Transverse colon (tissue), 4 donors: ENCODE measurements at places on chromosomes 3 and 15.

DNA sequence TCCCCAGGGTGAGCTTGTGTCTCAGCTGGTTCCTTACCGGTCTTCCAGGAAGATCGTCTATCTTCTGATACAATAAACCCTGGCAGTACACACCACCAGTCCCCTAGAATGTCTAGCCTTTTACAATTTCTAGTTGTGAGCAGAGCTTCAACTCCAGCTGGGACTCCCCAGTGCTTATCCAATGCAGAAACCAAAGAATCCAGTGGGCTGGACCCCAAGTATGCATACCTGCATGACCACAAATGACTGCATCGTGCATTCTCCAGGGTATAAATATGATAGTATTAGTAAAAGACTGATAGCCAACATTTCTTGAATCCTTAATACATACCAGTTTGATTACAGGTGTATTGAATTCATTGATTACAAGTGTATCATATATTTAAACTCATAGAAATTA lies 176.0 kb downstream of the SATB1 start:
- DNase-seq = no peak

DNA sequence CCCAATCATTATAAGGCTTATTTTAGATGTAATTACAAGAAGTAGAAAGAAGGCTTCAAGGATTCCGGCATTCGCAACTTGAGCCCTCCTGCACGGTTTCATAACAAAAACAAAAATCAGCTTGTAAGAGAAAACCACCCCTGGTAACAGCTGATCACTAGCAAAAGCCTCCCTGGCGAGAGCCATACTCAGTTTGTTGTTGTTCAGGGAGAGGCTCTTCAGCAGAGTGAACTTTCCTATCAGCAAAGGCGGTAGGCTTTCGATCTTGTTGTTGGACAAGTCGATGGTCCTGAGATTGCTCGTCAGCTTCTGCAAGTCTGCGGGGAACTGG lies 710 bp downstream of the LRRC57 start:
- no peak for DNase-seq

GRCh38 chr15:85326291-85326690 lies 54.1 kb upstream of the AKAP13 start:
- no peak for DNase-seq

DNA sequence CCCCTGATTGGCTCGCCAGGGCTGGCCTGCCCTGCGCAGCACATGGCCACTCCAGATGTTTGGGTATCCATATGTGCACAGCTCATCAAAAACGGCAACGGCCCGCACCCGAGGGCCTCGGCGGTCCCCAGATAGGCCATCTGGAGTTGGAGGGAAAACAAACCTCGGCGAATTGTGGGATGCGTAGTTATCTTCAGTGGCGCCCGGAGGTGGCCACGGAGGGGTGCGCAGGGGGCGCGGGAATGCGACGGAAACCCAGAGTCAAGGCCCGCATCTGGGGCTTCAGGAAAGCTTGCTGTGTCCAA lies 156.5 kb downstream of the TLE3 start:
- no peak for DNase-seq

DNA sequence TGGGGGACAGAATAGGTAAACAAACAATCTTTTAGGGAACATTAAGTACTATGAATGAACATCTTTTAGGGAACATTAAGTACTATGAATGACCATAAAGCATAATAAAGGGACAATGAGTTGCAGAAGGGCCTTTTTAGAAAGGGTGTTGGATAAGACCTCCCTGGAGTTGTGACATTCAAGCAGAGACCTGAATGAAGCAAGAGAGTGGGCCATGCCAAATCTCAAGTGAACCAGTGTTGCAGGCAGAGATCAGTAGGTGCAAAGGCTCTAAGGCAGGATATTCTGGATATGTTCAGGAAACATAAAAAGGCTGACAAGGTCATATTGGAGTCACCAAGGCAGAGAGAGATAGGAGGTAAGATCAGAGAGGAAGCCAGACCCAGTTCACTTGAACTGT lies 29.4 kb upstream of the ZBTB38 start:
- DNase-seq = no peak

GRCh38 chr3:129702934-129703712 lies 96.6 kb upstream of the PLXND1 start:
- no peak for DNase-seq
